ENCODE measurements at places on chromosomes 3 and 15.

GRCh38 chr3:11508346-11509172 lies 135.2 kb downstream of the VGLL4 start:
- no peak for DNase-seq

DNA sequence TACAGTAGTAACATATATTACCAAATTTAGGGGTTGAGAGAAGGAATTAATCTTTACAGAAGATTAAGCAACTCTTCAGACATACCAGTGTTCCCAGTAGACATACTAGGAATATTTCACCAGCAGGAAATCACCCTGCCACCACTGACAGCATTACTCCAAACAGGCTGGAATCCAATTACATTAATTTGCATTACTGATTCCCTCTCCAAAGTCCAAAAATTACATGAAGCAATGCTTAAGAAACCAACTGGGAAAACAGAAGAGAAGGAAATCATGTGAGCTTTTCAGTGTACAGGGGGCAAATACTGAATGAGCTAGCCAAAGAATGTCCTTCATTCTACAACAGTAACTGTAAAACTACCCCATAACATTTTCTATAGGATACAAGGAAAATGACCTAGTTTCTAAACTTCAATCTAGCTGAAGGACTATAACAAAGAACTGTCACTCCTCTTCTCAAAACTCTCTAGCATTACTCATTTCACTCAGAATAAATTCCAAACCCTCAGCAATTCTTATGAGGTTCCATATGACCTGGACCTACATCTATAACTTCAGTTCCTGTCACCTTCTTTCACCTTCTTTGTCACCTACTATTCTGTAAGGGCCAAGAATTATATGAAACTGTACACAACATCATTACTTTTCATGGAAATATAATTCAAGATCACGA lies 72.7 kb downstream of the INO80 start:
- DNase-seq, result peak; percentile 37

GRCh38 chr3:117302428-117302827 lies 592.8 kb downstream of the TUSC7 start:
- no peak for DNase-seq

GRCh38 chr3:14539384-14539741 lies 779 bp downstream of the GRIP2 start:
- no peak for DNase-seq

DNA sequence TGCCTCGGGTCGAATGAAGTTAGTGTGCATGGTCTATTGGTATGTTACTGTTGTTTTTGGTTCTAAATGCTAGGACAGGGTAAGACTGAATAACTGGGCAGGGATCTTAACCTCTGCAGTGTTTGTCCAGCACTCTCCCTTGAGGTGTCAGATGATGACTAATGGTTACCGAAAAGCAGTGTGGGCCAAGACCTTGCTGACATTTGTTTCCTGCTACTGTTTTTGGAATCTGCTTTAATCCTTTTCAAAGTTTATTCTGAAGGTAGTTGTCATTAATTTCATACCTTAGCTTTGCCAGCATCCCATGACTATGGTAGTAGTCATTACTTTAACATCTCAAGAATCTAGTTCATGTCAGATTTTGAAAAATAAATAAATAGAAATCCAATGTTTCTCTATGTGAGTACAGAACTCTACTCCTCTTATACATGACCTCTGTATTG lies 117.0 kb downstream of the P3H2 start:
- DNase-seq, result peak; percentile 78

DNA sequence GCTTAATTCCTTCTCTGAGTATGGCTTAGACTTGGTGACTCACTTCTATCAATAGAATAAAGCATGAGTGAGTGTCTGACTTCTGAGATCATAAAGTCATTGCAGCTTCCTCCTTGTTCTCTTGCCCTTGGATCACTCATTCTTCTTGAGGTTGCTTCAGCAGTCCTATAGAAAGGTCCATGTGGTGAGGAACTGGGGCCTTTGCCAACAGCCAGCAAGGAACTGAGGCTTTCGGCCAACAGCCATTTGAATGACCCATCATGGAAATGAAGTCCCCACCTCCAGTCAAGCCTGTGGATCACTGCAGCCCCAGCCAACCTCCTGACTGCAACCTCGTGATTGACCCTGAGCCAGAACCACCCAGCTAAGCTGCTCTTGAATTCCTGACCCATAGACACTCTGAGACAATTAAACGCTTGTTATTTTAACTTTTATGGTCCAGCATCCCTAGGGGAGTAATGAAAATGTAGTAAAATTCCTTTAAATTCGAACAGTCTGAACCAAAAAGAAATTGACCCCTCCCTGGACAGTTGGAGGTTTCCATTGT lies 84.5 kb downstream of the WDR76 start:
- DNase-seq, result peak; percentile 97

DNA sequence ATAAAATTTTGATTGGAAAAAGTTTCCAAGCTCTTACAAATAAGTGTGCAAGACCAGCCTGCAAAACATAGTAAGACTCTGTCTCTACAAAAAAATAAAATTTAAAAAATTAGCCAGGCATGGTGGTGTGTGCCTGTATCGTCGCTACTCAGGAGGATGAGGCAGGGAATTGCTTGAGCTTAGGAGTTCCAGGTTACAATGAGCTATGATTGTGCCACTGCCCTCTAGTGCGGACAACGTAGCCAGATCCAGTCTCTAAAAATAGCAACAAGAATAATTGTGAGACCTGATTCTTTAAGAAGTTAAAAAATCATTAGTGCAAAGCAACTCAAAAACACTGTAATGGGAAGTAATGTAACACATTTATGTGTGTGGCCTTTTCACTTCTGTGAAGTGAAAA lies 251.6 kb downstream of the RBMS3 start:
- DNase-seq, result no peak

- no peak for DNase-seq
These were observed 95.5 kb downstream of the CCNL1 start for GRCh38 chr3:157064402-157064801.

- no peak for DNase-seq
These were observed 188.5 kb upstream of the MLF1 start for GRCh38 chr3:158382479-158382878.

- DNase-seq, result no peak
These were observed 38.0 kb downstream of the WDR72 start for GRCh38 chr15:53721334-53722087.
